NCI-H524 treated with DMSO at 0.1 percent for 48 hours (cell line): ENCODE measurements at places on chromosomes 4 and X.

- no peak for DNase-seq
These were observed 298.7 kb upstream of the CLNK start for GRCh38 chr4:10983268-10983667.

DNA sequence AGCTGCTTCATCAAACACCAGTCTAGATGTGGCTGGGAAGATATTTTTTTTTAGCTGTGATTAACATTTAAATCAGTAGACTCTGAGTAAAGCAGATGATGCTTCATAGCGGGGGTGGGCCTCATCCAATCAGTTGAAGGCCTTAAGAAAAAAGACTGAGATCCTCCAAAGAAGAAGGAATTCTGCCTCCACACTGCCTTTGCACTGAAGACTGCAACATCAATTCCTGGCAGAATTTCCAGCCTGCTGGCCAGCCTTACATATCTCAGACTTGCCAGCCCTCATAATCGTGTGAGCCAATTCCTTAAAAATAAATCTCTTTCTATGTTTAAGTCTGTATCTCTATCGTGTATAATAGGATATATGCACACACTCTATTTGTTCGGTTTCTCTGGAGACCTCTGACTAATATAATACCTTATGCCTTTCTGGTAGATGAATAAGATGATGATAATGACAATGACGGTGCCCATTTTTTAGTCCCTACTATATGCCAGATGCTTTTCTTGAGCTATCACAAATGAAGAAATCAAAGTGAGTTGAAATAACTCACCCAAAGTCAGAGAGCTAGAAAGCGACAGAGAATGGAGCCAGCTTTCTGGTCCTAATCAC lies 66.1 kb upstream of the SOD3 start:
- no peak for DNase-seq

DNA sequence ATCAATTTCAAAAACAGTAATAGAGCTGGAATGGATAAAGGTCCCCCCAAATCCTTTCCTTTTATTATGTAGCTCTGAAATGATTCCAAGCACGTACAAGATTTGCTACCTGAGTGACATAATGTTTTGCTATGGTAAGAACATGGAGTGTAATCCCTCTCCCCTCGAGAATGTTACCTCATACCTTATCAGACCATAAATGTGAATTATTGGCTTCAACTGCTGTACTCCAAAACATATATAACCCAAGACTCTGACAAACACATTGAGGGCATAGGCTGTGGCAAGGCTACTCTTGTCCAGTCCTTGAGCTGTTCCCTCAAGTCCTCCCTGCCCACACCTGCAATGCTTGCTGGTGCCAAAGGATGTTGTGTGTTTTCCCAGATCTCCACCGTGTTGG lies 286.9 kb downstream of the KCTD8 start:
- no peak for DNase-seq

GRCh38 chrX:20523626-20524312 lies 257.1 kb upstream of the RPS6KA3 start:
- no peak for DNase-seq

- DNase-seq = no peak
These were observed 36.0 kb downstream of the SLC9A7 start for GRCh38 chrX:46722742-46723568.
